ENCODE measurements at places on chromosomes 11 and 22.

- DNase-seq: no peak
Observed at GRCh38 chr11:63747011-63747410, 21.6 kb downstream of the ZFTA start.

GRCh38 chr11:66848671-66849500, 5.6 kb downstream of the RCE1 start:
- DNase-seq: peak; percentile 7

DNA sequence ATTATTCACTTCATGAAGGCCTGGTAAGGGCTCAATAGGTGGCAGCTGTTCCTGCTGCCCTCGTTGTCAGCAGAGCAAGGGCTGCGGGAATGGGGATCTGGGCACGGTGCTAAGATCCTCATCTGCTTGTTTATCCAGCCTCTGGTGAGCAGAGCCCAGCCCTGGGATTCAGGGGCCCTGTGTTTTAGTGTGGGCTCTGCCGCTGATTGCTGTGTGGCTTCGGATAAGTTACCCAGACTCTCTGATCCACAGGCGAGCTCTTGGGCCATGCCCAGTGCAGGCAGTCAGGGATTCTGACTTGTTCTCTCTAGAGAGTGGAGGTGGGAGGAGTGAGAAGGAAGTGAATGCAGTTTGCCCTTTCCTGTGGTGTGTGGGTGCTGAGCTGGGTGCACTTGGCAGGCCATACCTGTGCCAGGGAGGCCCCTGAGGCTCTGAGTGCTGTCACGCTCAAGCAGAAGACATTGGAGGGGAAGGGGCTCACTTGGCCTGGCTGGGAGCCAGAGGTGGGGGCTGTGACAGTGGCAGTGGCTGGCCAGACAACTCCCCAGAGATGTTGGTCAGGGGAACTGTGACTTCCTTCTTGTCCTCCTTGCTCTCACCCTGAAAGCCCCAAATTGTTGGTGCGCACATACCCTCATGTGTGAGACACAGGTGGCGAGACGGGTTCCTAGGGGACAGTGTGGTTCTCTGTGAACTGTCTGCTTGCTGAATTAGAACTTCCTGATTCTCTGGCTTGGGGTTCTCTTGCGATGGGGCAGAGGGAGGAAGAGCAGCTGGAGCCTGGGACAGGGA, 43.7 kb downstream of the CD82 start:
- DNase-seq: no peak

GRCh38 chr11:130555251-130555841, 106.9 kb downstream of the ADAMTS15 start:
- no peak for DNase-seq

DNA sequence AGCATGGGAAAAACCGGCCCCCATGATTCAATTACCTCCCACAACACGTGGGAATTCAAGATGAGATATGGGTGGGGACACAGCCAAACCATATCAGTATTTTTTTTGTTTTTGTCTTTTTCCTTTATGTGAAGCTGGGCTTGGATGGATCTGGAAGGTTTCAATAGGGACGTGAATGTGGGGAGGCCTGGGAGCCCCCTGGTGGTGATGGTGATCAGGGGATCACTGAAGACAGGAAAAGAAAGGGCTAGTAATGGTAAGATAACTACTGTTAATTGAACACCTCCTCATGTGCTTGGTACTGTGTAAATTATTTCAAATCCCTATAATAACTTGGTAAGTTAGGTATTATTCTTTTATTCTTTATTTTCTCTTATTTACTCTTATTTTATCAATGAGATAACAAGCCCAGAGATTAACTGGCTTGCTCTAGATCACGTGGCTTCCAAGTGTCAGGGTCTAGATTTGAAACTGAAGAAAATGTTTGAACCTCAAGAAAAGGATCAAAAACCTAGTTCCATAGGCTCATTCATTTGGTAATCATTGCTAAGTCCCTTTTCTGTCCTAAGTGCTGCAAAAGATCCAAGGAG, 364.2 kb downstream of the TENM4 start:
- peak; percentile 58 for DNase-seq

DNA sequence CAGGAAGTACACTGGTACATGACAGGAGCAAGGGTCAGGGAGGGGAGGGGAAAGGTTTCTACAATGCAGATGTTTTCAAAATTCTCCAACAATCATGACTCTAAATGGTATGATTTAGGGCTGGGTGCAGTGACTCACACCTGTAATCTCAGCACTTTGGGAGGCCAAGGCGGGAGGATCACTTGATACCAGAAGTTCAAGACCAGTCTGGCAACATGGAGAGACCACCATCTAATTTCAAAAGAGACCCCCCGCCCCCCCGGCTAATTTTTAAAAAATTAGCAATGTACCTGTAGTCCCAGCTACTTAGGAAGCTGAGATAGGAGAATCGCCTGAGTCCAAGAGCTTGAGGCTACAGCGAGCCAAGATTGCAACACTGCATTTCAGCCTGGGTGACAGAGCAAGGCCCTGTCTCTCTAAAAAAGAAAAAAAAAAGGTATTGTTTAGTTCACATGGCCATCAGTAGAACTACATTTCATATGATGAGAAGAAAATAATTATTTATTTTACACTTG, 15.9 kb upstream of the OLFML1 start:
- no peak for DNase-seq

DNA sequence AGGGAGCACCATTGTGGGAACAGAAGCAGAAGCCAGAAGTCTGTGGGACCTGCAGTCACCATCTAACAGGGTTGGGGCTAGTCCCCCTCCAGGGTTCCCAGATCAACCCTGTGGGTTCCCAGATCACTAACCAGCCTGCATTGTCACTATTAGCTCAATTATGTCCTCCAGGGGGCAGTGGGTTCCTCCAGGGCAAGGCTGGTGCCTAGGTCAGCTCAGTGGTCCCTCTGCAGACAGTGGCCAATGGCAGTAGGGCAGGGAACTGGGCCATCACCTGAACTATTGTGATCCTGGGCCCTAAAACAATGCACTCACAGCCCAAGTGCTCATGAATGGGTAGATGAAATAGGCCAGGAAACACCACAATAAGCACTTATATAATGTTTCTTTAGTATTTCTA, 18.8 kb upstream of the PRSS23 start:
- DNase-seq: peak; percentile 13

GRCh38 chr11:1860108-1860507, 7.2 kb downstream of the LSP1 start:
- no peak for DNase-seq

DNA sequence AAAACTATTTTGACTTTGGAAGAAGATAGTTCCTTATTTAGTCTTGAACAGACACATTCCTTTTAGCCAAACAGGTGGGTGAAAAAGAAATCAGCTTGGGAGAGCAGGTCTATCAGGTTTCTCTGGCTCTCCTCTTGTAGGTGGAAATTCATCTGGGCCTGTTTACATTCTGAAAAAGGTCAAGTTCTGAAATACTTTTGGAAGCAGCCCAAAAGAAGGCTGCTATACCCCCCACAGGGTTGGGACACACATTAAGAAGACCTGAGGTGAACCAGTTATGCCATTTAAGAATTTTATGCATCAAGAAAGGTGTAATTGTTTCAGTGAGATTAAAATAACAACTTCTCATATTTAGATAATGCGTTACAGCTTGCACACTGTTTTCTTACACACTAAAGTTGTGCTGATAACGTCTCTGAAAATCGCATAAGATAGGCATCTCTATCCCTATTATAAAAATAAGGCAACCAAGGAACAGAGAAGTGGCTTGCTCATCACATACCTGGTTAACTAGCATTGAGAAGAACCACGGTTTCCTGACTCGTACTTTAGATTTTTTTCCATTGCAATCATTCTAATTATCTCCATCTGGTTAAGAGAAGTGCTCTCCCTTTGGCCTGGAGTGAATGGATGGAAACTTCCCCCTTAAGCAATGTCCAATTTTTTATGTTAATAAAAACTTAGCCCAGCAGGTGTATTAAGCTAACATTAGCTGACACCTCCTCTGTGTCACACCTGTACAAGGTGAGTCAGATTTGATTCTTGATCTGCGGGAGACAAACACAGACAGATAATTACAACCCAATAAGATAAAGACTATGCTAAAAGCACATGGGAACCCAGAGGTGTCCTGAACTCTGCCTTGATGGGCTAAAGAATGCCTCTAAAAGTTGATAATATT, 60.5 kb upstream of the UCP3 start:
- no peak for DNase-seq

- DNase-seq: no peak
Observed at GRCh38 chr22:43560651-43561050, 148.8 kb downstream of the MPPED1 start.

- no peak for DNase-seq
Observed at GRCh38 chr22:43734370-43735150, 77.5 kb downstream of the EFCAB6 start.

GRCh38 chr11:28447226-28447625, 339.0 kb downstream of the METTL15 start:
- no peak for DNase-seq

- DNase-seq: no peak
Observed at GRCh38 chr22:44544816-44545433, 46.9 kb upstream of the RTL6 start.

GRCh38 chr22:44337678-44338004, 24.9 kb upstream of the SHISAL1 start:
- DNase-seq: no peak

DNA sequence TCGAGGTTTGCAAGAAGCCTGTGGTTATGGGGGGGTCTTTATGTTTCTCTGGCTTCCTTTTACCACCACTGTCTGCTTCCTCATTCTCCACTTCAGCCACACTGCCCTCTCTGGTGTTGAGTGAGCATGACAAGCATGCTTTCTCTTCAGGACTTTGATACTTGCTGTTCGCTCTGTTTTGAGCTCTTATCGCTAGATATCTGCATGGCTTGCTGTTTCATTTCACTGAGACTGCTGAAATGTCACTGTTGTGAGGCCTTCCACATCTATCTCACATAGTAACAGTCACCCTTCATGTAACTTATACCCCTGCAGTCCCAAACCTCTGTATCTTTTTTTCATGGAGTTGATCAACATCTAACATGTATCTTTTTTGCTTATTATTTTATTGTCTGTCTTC, 59.8 kb downstream of the TMEM135 start:
- peak; percentile 56 for DNase-seq

- DNase-seq: no peak
Observed at GRCh38 chr11:113167599-113167998, 146.8 kb upstream of the TTC12 start.

GRCh38 chr11:103901656-103902055, 134.8 kb upstream of the DDI1 start:
- no peak for DNase-seq

DNA sequence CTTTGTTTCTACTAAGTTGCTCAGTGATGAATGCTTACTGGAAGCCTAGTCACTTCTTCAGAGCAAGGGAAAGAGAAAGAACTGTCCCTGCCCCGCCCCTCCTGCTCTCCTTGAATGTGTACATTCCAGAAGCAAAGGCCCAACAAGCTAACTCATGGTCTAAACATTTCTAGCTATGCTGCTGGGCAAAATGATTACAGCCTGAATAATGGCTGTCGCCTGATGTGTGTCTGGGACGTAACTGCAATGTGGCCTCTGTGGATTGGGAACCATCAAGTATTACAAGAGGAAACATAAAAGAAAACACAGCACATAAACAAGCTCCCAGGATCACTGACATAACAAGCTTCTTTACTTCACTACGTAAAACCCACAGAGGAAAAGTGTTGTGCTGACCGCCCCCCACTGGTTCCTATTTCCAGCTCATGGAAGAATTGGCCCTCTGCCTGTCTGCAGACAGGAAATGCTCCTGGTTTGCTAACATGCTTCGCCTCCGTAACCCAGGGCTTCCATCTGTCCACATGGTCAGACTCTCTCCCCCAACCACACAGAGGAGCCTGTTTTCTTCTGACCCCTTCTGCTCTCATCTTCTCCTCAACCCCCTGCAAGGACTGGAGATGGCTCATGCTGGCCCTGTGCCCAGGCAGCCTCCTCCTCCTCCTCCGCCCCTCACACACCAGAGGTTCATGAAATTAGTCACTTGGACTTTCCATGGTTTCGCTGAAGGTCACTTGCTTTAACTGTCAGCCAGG, 187.2 kb downstream of the MAML2 start:
- peak; percentile 35 for DNase-seq

DNA sequence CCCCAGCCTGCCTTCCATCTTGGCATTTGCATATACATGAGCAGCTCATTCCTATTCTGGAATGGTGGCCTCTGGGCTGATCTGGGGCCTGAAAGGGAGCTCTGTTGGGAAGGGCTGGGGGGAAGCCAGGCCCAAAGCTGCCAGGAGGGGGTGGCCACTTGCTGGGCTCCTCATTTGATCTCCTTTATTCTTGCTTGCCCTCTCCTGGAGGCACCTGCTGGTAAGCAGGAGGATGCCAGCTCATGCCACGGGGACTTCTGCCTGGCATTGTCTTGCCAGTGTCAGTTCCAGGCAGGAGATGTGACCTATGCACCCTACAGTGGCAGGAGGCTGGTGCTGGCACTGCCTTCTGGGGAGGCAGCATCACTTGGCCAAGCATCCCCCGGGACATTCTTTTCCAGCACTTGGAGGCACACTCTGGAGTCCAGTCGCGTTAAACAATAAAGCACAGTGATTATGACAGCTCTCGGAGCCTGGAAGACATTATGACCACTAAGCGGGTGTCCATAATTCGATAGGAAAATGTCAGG, 128.3 kb downstream of the NTM start:
- no peak for DNase-seq

- DNase-seq: no peak
Observed at GRCh38 chr11:101516546-101516945, 67.3 kb downstream of the TRPC6 start.

DNA sequence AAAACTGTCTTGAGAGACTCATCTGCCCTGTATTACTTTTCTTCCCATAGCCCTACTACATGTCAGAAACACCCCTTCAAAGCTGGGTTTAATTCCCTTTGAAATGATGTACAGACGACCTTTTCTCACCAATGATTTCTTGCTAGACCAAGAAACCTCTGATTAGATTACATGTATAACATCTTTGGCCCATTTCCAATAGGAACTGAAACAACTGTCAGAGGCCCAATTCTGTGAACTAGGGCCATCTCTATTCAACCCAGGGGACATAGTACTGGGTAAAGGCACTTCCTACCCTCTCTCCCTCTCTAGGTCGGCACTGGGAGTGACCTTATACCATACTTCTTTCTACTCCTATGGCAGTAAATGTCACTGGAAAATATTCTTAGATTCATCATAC, 19.4 kb downstream of the NPAT start:
- DNase-seq: no peak

- DNase-seq: no peak
Observed at GRCh38 chr22:39275814-39276439, 31.1 kb upstream of the PDGFB start.

- peak; percentile 41 for DNase-seq
Observed at GRCh38 chr11:94858012-94858705, 90.0 kb downstream of the AMOTL1 start.

DNA sequence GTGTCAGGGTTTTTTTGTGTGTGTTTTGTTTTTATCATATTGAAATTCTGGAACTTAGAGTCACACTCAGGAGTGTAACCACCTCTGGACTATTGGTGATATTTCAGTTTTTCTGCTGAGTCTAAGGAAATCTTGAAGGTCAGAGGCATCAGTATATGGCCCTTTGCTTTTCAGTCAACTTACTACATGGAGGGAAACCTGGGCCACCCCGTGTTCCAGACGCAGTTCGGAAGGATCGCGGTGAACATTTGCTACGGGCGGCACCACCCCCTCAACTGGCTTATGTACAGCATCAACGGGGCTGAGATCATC, 19.9 kb downstream of the UPB1 start:
- DNase-seq: no peak

- DNase-seq: no peak
Observed at GRCh38 chr22:19846620-19847344, 7.9 kb downstream of the GNB1L start.

GRCh38 chr11:128522943-128523518, 64.3 kb downstream of the ETS1 start:
- DNase-seq: no peak

Measured in HAP-1 (cell line).